ENCODE measurements at places on chromosomes 7 and 10.

- DNase-seq: no peak
Observed at GRCh38 chr10:132443983-132444876, 47.2 kb downstream of the PWWP2B start.

DNA sequence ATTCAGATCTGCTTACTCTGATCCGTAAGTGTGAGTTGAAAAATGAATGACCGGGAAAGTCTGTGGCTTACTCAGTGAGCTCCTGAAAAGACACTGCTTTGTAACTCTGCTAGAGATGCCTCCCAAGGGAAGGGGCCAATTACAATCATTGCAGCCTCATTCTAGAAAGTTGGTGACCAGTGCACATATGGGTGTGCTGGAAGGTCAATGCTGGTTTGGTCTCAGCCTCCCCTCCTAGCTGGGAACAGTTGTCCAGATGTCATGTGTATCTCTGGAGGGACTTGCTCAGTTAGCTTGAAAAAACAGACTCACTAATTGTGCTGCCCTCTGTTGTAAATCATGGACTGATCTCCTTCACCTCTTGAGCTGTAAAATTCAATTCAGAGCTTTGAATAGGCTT lies 405.0 kb downstream of the ADRA2A start:
- no peak for DNase-seq

DNA sequence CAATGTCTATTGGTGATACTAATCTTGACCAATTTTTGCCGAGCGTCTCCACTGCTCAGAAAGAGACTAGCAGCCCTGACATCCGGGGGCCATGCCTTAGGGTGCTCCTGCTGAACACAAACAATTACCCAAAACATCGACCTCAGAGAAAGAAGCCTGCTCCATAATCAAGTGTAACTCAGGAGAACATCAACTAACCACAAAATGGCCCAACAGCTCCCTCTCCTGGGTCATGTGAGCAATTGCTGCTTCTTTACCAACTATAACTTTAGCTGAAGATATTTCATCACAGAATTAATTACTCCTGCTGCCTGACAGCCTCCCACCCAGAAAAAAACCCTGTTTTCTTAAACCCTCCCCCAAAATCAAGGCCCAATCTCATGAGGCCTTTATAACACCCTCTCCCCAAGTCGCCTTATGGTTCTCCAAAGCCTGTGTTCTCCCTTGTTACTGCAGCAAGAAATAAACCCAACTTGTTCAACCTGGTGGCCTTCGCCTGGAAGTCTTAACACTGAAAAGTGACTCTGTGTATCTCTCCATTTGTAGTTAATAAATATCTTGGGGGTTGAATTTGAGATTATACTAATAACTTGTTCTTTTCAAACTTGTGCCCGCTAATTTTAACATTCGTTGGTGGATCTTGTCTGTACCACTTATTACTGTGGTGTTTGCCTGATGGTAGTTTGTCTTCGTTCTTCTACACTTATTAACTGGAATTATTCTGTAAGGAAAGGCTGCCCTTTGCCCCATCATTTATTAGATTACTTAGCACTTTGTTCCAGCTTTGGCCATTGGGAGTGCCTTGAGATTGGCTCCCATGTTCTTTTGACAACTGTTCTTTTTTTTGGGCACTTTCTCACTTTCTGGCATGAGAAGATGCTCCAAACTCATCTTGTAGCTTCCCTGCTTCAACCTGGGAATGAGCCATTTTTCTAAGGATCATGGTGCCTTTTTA lies 21.2 kb upstream of the RAMP3 start:
- DNase-seq: peak; percentile 90

- DNase-seq: no peak
Observed at GRCh38 chr7:99092064-99092720, 51.7 kb downstream of the SMURF1 start.

GRCh38 chr10:94066411-94066810 lies 72.7 kb downstream of the PLCE1 start:
- peak; percentile 27 for DNase-seq
